Ovary (tissue), 10 donors: ENCODE measurements at places on chromosomes 2 and 18. TPM values are rescaled to one million over a fixed set of nuclear protein-coding genes. Genes with fewer than 3 reads are reported as not detected.

Gene ACADL
- total RNA-seq = 9.4 TPM

Gene MARCO
- total RNA-seq = 6.8 TPM

Gene POTEC
- not detected for total RNA-seq

Gene ITGB6
- total RNA-seq = 0.17 TPM

Gene RND3
- 8.6 TPM for total RNA-seq

Gene PPP3R1
- total RNA-seq = 54.0 TPM

Gene PPP1R1C
- not detected for total RNA-seq

- DNase-seq = no peak
Measured at GRCh38 chr2:67706082-67706481, 308.9 kb downstream of the ETAA1 start.

DNA sequence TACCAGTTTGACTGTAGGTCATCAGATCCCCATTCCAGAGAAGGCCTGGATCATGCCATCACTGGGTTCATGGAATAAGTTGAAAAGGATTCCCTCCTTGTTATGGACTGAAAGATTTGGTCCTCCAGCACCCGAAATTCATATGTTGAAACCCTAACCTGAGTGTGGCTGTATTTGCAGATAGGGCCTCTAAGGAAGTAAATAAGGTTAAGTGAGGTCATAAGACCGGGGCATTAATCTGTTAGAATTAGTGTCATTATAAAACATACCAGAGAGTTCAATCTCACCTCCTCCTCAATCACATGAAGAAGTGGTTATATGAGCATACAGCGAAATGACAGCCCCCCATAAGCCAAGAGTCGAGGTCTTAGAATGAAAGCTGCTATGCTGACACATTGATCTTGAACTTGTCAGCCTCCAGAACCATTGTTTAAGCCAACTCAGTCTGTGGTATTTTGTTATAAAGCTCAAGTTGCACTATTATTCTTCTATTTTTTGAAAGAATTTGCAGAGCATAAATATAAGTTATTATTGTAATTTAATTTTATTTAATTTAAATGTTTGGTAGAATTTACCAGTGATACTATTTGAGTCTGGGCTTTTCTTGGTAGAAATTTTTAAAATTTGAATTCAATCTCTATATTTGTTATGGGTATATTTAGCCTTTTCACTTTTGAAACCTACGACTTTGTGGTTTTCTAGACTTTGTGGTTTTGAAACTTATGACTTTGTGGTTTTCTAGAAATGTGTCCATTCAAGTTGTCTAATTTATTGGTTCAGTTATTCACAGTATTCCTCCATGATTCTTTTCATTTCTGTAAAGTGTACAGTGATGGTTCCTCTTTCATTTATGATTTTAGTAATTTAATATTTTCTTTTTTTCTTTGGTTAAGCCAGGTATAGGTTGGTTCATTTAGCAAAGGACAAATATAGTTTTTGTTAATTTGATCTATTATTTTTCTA is 1206.7 kb upstream of the CDH2 start:
- no peak for DNase-seq

- DNase-seq = no peak
Measured at GRCh38 chr2:154698296-154698720, at the start of gene KCNJ3. Gene KCNJ3 (plus strand): TSS chr2:154698695. CDS start chr2:154698776, 81 bp downstream.

GRCh38 chr2:32627441-32627813 is 423 bp upstream of the TTC27 start:
- peak; percentile 50 for DNase-seq

DNA sequence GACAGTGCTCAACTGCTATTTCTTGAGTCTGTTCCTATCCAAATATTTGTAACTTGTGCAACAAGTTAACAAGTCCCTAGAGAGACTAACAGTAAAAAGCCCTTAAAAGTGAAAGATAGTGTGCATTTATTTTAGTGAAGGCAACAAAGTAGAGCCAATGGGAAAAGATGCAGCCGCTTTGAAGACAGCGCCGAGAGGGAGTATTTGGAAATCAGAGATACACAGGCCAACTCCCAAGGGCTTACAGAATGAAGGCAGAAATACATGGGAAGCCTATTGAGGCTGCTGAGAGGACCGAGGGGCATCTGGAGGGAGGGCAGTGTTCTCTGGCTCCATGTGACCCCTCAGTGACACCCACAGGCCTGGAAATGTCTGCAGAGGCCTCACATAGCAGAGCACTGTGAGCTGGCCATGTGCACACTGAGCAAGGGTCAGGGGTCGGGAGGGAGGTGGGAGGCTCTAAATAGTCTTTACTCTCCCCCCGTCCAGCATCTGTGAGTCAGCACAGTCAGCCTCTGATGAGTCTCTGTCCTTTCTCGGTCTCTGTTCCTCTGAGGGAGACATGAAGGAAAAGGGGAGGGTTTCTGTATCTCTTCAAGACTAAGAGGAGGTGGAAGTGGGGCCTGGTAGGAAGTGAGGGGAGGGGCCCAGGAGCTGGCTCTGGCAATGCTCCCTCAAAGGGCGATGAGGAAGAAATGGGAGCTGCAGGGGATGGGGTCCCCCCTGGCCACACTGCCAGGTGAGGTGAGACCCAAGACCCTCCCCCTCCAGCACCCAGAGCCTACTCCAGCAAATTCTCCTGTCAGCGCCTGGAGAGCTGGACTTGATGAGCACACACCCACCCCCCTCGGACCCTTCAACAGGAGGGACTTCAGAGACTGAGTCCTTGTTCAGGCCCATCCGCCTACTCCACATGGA is 133.6 kb downstream of the SP3 start:
- DNase-seq = peak; percentile 45

DNA sequence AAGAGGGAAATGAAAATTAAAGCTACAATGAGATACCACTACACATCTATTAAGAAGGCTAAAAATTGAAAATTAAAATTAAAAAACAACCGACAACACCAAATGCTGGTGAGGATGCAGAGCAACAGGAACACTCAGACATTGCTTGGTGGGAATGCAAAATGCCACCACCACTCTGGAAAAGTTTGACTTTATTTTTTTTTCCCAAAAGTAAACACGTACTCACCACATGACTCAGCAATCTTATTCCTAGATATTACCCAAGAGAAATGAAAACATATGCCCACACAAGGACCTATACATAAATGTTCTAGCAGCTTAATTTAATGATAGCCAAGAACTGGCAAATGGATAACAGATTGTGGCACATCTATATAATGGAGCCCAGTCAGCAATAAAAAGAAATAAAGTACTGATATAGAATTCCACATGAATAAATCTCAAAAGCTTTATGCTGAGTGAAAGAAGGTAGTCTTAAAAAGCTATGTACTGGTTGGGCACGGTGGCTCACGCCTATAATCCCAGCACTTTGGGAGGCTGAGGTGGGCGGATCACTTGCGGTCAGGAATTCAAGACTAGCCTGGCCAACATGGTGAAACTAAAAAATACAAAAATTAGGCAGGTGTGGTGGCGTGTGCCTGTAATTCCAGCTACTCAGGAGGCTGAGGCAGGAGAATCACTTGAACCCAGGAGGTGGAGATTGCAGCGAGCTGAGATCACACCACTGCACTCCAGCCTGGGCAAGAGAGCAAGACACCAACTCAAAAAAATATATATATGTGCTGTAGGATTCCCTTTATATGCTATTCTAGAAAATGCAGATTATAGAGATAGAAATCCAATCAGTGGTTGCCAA is 4.2 kb upstream of the PROC start:
- no peak for DNase-seq

DNA sequence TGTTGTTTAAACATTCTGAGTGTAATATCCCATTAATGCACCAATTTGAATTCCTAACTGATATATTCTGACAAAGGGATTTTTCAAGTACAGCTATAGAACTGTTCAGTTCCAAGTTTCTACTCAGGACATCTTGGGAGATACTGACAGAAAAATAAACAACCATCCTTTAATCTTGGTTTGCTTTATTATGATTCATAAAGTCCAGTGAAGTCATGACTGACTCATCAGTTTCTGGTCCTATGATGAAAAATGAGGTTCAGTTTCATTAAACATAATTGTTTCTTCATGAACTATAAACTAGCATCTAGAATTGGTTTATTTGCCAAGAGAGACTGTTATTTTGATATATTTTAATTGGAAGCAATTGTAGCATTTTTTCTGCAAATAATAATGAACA is 896.2 kb downstream of the CCDC85A start:
- DNase-seq = no peak

DNA sequence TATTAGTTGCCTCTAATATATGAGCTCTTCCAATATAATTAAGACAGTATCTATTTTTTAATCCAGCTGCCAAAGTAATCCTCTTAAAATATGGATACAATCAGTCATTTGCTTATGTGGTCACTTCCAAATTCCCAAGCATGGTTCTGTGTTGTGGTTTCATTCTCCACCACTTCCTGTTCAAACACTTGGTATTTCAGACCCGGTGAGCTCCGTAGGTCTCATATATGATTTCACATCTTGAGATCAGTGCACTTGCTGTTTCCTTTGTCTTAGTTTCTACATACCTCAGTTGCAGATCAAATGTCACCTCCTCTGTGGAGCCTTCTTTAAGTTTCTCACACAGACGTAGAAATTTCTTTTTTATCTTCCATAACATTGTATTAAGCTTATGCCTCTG is 254.2 kb downstream of the KCNS3 start:
- no peak for DNase-seq

- peak; percentile 56 for DNase-seq
Measured at GRCh38 chr18:36298126-36298741, 721 bp downstream of the FHOD3 start.

- DNase-seq = no peak
Measured at GRCh38 chr2:73069041-73069854, 2.3 kb downstream of the SFXN5 start.

- DNase-seq = no peak
Measured at GRCh38 chr2:226868331-226869162, 32.7 kb downstream of the RHBDD1 start.

- no peak for DNase-seq
Measured at GRCh38 chr18:12283256-12283655, 24.8 kb upstream of the TUBB6 start.

GRCh38 chr2:85008252-85008651 is 37.3 kb downstream of the KCMF1 start:
- no peak for DNase-seq

- no peak for DNase-seq
Measured at GRCh38 chr2:30769891-30770462, 37.3 kb downstream of the CAPN13 start.

- no peak for DNase-seq
Measured at GRCh38 chr2:239119346-239120126, 271.7 kb downstream of the TWIST2 start.

GRCh38 chr2:33106115-33106514 is 159.4 kb downstream of the LTBP1 start:
- no peak for DNase-seq

DNA sequence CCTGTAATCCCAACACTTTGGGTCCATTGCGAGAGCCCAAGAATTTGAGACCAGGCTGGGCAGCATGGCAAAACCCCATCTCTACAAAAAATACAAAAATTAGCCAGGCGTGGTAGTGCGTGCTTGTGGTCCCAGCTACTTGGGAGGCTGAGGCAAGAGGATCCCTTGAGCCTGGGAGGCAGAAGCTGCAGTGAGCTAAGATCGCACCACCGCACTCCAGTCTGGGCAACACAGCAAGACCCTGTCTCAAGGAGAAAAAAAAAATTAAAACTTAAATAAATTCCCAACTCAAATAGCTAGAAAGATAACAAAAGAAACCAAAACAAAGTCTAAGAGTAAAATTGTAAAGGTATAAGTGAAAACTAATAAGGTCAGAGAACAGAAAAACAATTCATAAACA is 6.2 kb downstream of the ASXL2 start:
- no peak for DNase-seq

GRCh38 chr18:46892842-46893241 is 24.5 kb downstream of the PIAS2 start:
- DNase-seq = no peak

DNA sequence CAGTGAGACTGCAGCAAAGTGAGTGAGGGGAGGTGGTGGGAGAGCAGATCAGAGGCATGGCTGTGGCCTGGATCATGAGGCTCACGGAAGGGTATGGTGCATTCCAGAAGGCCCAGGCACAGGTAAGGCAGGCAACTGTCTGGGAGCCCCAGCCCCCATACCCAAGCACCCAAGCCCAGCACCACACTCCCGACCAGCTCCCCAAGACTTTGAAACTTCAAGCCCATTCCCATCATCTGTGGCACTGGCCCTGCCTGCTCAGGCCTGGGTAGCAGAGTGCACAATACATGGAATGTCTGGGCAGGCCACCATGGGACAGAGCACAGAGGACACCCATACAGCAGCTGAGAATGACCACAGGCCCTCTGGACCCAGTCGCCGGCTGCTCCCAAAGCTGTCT is 202.6 kb upstream of the ARL4C start:
- no peak for DNase-seq

DNA sequence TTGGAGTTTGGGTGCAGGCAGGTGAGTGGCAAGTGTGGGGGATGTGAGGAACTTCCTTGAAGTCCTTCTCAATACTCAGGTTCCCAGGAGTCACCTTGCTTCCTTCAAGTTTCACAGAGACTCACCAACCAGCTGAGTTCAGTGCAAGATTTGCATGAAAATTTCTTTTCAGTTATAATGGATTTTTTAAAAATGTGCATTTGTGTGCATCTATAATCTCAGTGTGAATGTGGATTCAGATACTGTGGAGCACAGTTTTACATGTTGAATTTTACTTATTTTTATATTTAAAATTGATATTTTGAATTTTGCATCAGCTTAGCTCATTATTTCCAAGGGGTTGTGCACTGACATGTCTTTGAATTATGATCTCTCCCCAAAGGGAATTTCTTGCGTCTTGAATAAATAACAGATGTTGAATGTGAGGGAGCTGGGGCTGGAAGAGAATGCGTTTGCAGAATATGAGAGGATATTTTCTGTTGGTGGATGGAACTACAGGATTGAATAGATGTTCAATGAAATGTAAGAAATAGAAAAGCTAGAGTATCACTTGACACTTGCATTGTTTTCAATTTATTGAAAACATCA is 184.3 kb downstream of the RPRM start:
- no peak for DNase-seq

DNA sequence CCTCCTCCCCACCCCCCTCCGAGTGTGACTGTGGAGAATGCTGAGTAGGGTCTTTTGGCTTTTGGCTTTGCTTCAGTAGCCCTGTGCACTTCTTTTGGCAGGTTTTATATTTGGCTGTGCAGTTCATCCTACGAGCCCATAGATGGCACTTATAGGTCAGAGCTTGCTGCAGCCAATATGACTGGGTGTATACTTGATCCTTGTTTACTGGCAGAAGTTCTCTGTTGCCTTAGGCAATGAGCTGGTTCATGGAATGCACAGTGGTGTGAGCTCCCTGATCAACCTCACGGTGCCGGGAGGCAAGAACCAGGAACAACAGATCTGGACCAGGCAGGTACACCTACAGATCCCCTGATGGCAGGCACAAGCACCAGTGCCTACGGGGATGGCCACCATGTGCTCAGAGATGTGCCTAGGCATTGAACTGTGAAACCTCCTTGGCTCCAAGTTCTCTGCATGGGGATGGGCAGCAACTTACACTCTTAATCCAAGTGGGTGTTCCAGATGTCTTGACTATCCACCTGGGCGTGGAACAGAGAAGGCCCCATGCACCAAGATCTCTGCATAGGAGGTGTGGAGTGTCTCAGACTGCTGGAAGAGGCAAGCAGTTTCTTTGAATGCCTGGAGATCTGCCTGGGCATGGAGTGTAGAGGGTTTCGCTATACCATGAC is 190.4 kb downstream of the KIAA1328 start:
- DNase-seq = no peak
